Activated naive CD4-positive, alpha-beta T cell treated with anti-CD3 and anti-CD28 coated beads, Interleukin-2, amount 50 U/mL, for 72 hours (primary cell): ENCODE measurements at places on chromosomes 1 and 21.

DNA sequence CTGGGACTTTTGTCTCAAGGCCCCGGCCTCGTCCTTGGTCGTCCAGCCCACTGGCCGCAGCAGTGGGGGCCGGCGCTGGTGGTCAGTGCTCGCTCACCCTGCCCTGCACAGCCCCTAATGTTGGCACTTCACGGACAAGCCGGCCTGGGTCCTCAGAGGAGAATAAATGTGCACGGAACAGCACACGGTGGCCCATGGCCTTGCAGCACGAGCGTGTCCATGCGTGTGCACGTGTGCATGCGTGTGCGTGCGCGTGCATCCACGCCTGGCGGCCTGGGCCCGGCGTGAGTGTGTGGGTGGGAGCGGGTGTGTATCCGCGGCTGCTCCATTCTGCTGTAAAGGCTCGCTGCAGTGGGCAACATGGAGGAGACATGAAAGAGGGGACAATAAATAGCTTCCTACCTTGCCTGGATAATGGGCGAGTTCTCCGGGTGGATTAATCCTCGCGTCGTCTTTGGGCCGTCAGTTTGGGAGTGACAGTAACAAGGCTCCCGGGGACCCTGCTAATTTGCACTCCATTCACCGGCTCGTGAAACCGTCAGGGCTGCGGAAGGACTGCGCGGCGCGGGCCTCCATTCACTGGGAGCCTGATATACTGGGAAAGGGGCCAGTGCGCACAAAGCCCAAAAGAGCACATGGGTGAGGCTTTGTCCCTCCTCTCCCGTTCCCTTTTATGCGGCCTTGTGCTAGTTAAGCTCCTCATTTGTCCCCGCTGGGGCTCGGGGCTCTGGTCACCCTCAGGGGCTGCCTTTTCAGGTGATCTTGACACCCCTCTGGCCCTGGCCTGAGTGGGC, 142.8 kb downstream of the PRDM16 start:
- no peak for DNase-seq

GRCh38 chr21:43286196-43286595, 117.4 kb downstream of the CRYAA start:
- DNase-seq: no peak

DNA sequence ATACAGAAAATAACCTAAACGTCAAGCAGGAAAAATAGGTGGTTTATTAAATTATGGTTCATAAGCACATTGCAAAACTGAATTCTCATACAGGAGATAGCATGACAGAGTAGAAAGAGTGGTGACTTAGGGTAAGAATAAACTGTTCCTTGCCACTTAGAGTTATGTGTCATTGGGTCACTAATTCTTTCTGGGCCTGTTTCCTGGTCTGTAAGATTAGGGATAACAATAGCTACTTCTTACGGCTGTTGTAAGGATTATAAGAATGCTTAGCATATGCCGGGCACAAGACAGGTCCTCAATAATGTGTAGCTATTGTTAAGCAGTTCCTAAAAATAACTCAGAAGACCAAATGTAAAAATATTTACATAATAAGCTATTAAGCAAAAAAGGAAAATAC, 24.2 kb downstream of the SNRNP40 start:
- no peak for DNase-seq

DNA sequence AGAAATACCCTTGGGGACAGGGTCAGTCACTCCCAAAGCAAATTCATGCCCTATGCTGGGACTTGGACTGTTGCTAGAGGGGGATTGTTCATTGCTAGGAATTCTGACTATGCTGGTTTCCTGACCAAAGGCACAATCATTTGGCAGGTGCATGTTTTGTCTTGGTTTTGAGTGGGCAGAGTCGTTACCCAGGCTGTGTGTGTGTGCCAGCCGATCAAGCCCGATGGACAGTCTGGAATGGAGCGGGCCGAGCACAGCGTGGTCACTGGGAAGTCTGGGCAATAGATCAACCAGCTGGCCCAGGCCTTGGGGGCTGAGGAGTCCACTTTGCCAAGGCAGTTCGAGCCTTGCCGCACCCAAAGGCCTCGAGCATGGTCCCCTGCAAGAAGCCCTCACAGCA, 60.9 kb downstream of the HTR6 start:
- DNase-seq: no peak
